ENCODE measurements at places on chromosomes 1 and 21.

- DNase-seq, result no peak
Observed at GRCh38 chr21:16644685-16645084, 868.2 kb upstream of the CXADR start.

DNA sequence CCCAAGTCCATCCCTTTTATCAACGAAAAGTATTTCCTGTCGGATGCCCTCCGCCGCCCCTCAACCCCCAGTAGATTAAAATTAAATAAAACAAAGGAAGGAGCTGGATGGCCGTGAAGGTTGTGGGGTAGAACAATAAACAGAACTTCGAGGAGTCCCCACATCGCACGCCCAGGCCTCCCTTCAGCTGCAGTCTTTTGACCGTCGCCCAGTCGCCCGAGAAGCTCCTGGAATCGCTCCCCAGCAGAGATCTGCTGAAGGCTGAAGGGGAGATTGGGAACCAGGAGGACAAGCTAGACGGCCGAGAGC lies 905 bp downstream of the BARHL2 start:
- no peak for DNase-seq

DNA sequence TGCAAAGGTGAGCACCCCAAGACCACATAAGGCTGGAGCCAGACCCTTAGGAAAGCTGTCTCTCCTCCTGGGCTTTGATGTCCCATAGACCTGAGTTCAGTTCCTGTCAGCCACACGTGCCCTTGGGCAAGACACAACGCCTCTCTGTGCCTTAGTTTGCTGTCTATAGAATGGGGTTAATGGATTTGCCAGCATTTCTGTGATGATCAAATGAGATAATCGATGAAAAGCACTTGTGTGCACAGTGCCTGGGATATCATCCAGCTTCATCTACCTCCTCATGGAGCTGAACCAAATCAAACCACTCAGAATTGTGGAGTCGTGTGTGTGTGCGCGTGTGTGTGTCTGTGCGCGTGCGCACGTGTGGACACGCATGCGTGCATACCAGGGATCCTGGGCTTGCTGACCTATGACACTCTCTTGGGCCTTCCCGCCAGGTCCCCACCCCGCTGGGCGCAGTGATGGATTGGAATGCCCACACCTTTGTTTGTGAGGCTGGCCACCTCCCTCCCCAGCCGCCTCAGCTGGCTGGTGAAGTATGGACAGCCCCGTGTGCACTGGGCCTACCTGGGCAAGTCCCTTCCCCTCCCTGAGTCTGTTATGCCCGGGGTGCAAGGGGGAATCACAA lies 5.2 kb downstream of the TTC22 start:
- DNase-seq, result no peak

- DNase-seq, result no peak
Observed at GRCh38 chr1:246350745-246351144, 156.3 kb downstream of the SMYD3 start.

- DNase-seq, result peak; percentile 75
Observed at GRCh38 chr1:231357831-231358354, 19.8 kb downstream of the SPRTN start.

- no peak for DNase-seq
Observed at GRCh38 chr1:94468708-94469107, 50.5 kb downstream of the ABCD3 start.

DNA sequence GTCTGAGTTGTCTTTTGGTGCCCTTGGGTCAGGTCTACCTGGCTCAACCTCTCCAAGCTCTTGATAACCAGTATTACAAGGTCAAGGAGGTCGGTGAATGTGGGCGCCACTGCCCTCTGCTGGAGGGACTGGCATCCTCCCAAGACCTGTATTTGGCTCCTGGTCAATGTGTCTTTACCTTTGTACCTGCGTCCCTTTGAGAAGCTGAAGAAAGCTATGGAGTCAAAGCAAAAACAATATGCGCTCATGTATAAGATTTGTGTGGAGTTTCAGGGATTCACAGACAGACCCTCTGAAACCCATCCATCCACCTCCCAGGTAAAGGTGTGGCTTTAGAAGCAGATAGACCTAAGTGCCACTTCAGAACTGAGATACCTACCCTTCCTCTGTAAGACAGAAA lies 61.8 kb upstream of the NBL1 start:
- DNase-seq, result peak; percentile 46

DNA sequence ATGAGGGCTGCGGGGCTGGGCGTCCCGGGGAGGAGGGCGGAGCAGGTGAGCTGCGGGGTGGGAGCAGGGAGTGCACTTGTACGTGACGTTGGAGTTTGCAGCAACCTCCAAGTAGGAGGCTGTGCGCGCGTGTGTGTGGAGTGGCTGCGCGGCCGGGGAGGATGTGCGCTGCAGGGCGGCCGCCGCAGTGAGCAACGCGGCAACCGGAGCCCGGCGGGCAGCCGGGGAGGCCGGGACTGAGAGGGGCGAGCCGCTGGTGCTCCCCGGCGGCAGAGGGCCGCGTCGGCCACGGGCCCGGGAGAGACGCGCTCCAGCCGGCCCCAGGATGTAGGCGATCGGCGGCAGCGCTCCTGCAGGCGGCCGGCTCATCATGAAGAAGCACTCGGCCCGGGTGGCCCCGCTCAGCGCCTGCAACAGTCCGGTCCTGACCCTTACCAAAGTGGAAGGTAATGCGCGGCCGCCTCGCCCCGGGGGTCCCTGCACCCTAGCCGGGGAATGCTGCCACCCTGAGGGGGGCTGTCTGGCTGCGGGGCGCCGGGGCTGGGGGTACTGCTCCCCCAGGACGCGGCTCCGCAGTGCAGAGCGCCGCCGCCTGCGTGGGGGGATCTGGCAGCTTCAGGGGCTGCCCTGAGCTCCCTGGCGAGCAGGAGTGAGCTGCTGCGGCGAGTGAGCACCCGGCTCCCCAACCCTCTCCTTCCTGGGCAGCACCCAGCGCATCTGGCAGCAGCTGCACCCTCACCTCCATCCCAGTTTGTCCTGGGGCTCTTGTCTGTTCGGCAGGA lies 158.9 kb upstream of the COA6 start:
- peak; percentile 31 for DNase-seq

DNA sequence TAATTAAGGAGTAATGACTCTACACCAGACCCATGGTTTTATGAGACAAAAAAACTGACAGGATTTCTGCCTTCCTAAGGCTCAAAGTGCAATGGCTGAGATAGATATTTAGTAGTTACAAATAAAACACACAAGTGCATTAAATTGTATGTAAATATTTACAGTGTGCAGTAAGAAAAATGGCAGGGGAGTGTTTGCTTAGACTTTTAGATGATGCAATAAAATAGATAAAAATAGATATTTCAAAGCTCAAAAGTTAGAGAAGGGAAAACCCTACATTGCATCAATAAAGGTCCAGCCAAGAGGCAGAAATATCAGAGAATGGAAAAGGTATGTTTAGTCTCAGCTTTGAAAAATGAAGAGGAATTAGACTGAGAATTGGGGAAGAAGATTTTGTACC lies 226.3 kb upstream of the FGGY start:
- DNase-seq, result no peak

GRCh38 chr21:46153247-46154154 lies 1.9 kb downstream of the FTCD start:
- DNase-seq, result peak; percentile 11

DNA sequence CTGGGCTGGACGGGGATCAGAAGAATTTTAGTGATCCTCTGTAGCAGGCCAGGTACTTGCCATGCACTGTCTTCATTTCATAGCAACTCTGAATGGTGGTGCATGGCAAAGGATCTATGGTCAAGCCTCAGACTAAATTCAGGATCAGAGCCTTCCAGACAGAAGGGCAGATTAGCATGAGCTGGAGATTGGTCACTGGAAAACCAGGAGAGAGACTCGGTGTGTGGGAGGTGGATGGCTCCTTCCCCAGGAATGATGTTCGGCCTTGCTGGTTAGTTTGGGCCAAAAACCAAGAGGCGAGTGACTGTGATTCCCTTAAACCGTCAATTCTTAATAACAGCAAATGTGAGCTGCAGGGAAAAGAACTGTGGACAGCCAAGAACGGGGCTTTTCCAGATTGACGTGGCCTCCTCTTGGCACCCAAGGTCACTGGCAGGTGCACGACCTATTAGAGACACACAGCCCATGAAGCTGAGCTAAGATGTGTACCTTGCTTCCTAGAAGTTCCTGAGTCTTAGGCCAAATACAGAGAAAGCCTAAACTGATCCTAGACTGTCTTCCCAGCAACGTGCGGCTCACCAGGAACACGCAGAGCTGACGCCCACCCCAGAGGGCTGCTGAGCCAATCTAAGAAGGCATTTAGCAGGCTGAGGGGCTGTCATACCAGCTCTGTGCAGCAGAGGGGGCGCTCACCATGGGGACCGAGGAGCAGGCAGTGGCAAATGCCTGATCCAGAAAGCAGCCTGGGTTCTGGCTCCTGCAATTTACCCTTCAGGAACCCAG lies 18.5 kb downstream of the ALDH4A1 start:
- peak; percentile 60 for DNase-seq

DNA sequence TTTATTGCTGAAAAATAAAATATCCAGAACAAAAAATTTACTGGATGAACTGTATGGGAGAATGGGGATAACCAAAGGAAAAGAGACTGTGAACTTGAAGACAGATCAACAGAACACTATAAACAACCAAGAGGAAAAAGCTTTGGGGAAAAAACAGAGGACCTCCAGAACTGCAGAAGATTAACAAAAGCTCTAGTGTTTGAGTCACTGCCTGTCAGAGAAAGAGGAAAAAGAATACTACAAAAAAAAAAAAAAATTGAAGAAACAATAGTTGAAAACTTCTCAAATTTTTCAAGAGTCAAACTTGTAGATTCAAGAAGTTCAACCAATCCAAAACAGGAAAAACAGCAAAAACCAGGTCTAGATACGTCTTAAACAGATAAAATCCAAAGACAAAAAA lies 44.3 kb downstream of the ARHGAP29 start:
- no peak for DNase-seq

DNA sequence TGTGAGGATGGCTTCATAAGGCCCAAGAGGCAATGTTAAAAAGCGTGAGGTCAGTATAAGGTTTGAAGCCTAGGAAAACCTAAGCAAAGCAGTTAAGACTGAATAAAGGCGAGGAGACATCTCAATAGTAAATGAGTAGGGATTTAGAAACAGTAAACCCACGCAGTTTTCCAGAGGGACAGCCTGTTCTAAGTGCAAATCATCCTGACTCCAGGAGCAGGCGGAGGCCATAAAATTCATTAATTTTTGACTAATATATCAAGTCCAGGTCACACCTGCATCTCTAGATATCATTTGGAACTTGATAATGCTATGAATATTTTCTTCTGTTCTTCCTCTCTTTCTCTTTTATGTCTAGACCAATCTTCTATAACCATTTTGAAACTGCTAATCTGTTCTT lies 597.0 kb upstream of the RGS18 start:
- DNase-seq, result no peak

- no peak for DNase-seq
Observed at GRCh38 chr1:234371414-234371813, 1.8 kb upstream of the COA6 start.

GRCh38 chr21:17803536-17803935 lies 15.6 kb downstream of the C21orf91 start:
- DNase-seq, result no peak

GRCh38 chr1:207004931-207005830 lies 27.4 kb downstream of the C1orf116 start:
- DNase-seq, result peak; percentile 87

DNA sequence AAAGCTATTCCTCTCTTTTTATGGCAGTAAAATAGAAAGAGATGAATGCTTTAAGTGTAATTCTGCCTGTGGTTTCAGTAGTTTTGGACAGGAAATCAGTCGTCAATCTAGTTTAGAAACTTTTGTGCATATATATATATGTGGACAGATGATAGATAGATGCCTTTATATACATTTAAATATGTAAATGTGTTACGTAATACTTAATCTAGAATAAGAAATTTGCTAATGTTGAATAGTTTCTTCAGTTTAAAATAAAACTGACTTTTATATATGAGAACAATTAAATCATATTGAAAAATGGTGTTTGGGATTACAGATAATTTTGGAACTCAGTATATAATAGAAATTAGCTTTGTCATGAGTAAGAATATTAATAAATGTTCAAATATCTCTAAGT lies 1165.7 kb upstream of the NCAM2 start:
- no peak for DNase-seq

- DNase-seq, result no peak
Observed at GRCh38 chr1:28933277-28933676, 18.9 kb downstream of the EPB41 start.

GRCh38 chr1:3741566-3742438 lies 10.4 kb upstream of the CCDC27 start:
- no peak for DNase-seq

DNA sequence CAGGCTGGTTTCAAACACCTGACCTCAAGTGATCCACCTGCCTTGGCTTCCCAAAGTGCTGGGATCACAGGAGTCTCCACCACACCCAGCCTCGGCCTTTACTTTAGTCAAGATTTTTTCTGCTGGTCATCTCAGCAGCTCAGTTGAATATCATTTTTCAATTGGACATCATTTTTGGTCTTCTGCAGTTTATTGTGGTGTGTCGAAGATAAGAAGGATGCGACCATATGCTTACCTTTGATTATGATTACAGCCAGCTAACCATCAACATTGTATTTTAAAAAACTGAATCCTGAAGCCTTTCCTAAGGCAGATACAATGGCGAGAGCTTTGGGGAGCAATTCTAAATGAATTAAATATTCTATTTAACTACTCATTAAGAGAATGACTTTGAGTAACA lies 12.3 kb upstream of the NFIA start:
- DNase-seq, result no peak

DNA sequence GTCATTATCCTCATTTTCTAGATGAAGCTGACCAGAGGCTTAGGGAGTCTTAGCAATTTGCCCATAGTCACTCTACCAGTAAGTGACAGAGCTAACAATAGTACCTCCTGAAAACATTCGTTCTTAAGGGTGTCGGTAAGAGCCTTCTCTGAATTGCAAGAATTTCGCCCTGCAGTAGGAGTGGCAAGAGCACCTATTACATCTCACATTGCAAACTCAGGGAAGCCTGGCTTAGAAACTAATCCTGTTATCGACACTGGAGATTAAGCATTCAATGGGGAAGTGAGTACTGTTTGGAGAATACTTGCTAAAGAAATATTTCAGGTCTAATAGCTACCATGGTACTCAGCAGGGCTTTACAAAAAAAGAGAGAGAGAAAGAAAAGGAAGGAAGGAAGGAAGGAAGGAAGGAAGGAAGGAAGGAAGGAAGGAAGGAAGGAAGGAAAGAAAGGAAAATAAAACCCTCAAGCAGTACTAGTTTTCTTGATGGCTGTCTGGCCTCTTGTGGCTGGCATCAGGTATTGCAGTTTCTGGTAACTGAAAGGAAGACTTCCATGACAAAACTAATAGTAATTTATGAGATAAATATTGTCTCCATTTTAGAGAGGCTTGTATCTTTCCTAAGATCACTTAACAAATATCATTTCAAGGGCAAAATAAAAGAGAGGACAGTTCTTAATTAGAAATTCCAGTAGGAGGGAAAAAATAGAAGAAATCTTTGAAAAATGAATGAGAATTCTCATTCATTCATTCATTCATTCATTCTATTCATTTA lies 10.4 kb downstream of the C1orf226 start:
- DNase-seq, result peak; percentile 59

- DNase-seq, result no peak
Observed at GRCh38 chr1:4305526-4306301, 348.7 kb upstream of the AJAP1 start.

- no peak for DNase-seq
Observed at GRCh38 chr1:192702212-192702902, 66.4 kb downstream of the RGS13 start.

GRCh38 chr1:117628343-117628742 lies 22.5 kb downstream of the TENT5C start:
- DNase-seq, result no peak

All from ACHN (cell line).